Stimulated activated CD4-positive, alpha-beta T cell treated with anti-CD3 and anti-CD28 coated beads, Interleukin-15, amount 100 ng/mL, for 1 hour (primary cell): ENCODE measurements at places on chromosomes 4 and X.

DNA sequence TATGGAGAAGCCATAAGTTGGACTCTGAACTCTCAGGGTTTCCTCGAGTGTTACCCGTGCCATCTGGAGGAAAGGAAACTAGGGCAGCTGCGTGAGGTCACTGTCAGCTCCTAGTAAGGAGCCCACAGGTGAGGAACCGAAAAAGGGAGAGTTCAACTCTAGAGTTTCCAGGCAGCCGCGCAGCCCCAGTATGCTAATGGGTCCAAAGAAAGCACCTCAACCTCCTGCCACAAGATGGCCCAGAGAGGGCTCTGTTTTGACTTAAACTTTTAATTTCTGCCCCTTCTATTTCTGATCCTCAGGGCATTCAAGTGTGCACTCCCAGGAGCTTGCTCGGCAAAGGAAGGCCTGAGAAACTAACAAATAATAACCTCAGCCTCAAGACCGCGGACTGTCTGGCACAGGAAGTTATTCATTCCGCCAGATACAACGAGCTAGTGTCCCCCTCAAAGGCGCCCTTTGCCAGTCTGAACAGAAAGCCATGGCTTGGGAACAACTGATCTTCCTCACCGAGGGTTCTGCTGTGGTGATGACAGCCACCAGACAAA is 13.9 kb downstream of the SCARB2 start:
- no peak for DNase-seq

DNA sequence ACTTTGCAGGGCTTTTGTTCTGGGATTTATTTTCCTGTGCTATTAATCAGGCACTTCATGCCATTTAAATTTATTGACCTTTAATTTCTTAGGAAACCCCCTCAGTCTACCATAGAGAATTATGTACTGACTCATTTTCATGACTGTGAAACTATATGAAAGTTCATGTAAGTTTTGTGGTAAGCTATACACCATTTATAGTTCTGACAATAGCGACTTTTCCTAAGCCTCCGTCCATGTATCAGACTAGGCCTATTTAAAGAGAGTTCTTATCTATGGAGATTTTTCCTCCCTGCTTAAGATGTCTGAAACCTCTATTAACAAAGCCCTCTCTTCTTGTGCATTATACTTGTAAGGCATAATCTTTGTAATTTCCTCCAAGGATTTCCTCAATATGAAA is 111.6 kb downstream of the AFF2 start:
- DNase-seq: no peak

DNA sequence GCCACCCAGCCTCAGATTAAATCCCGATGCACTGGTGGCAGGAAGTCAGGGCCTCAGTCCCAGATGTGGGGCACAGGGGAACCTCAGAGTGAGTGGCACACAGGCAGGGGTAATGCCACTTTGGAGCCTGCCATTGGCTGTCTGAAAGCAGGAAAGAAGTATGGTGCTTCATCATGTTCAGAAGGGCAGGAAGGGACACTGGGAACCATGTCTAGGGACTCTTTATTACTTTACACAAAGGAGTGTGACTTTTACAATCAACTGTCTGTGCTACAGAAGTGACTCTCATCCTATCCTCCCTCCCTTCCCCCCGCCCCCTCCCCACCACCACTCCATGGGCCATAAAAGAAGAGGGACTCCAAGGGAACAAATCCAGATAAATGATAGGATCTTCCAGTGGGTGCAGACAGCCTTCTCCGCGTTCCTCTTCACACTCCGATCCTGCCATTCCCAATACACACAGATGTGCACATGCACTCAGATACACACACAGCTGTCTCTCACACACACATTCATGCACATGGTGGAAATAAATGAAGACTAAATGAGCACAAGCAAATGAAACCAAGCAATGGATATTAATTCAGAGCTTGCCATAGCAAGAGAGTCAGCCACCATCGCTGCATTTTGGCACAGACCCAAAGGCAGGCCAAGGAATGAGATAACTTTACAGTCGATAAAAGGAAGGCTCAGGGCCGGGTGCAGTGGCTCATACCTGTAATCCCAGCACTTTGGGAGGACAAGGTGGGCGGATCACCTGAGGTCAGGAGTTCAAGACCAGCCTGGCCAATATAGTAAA is 2.5 kb upstream of the TMEM154 start:
- DNase-seq: no peak

DNA sequence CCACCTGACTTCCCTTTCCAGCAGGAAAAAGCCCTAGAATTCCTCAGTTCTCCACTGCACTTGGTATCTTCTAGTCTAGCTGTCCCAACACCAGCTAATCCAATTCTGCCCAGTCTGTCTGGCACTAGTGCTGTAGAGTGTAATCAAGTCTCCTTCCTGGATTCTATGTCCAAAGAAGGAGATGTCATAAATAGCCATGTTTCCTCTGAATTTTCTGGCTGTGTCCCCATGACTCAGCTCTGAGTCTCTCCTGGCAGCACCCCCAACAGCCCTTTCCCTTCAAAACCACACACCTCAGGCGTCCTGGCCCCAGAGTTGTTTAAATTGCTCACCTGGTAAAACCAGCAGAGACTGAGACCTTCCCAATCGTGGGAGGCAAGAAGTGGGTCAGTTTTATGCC is 197.2 kb downstream of the GRXCR1 start:
- DNase-seq: no peak

DNA sequence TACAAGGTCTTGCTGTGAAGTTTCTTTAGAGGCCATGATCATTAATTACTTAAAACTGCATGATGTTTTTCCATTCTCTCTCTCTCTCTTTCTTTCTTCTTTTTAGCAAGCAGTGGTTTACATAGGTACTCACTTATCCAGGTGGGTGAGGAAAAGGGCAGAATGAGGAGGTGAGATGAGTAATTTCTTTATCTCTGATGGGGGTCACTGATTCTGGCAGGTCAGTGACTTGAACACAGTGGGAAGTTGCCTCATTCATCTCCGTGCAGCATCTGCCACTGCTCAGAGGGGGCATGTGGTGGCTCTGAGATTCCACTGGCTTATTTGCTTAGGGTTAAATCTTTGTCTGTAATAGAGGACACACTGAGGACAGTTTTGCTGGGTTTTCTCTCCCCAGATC is 62.6 kb downstream of the FAM114A1 start:
- DNase-seq: no peak

GRCh38 chrX:1323315-1323714 is 13.3 kb upstream of the IL3RA start:
- peak; percentile 14 for DNase-seq

GRCh38 chr4:102599886-102600285 is 98.7 kb downstream of the NFKB1 start:
- no peak for DNase-seq

GRCh38 chr4:149595500-149595899 is 220.1 kb downstream of the IQCM start:
- DNase-seq: no peak

- no peak for DNase-seq
These were observed 76.1 kb upstream of the EMCN start for GRCh38 chr4:100593935-100594334.

DNA sequence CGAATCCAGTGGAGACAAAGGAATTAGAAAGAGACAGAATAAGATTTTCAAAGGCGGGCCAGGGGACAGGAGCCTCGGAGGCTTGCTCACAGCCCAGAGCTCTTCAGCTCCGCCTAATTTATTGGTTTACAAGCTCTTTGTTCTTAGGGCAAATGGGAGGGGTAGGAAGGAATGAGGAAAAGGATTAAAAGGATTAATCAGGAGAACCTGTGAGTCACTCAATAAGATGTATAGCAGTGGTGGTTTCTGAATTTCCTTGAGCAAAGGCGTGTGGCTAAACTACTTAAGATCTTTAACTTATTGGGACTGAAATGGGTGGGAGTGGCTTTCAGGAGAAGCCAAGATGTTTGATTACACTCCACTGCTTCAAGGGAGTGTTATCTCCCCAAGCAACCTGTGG is 456.0 kb upstream of the SPANXN1 start:
- no peak for DNase-seq

DNA sequence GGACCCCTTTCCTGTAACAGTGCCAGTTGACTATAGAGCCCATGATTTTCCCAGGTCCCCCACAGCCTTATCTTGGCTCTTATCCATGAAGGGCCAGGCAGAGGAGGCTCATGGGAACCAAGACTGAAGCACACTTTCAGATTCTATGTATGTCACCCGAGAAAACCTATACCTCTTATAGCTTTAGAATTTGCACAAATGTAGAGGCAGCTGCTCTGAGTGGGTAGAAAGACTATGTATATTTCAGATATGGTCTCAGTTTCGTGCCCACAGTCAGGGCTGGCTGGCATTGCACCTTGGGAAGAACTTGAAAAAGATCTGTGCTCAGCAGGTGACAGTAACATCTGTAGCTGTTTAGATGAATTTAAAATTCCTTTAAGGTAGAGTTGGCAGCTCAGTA is 8.3 kb upstream of the LNX1 start:
- DNase-seq: no peak

DNA sequence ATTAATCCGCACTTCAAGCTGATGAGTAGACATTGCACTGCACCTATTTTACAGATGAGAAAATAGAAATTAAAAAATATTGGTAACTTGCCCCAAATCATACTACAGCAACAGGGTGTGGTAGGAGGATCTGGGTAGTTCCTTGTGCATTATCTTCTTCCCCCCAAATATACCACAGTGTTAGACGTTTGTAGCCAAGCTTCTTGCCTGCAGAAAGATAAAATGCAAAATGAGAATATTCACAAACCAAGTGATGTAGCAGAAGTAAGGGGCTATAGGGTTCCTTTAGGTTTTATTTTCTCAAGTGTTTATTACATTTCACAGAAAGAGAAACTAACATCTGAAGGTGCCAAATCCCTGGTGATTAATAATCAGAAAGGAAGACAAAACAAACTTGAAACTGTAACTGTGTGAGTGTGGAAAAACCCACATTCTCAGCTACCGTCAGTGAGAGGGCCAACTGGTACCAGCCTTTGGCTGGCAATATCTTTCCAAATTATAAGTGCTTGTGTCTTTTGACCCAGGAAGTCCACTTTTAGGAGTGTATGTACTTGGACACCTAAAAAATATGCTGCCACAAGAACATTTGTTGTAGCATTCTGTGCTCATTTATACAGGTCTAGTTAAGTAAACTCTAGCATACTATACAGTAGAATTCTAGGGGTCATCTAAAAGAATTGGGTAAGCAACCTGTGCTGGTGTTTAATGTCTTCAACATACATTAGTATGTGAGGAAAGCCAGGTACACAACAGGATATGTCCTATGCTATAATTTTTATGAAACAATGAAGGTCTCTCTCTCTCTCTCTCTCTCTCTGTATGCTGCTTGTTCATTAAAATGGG is 6.7 kb upstream of the CD38 start:
- DNase-seq: no peak

DNA sequence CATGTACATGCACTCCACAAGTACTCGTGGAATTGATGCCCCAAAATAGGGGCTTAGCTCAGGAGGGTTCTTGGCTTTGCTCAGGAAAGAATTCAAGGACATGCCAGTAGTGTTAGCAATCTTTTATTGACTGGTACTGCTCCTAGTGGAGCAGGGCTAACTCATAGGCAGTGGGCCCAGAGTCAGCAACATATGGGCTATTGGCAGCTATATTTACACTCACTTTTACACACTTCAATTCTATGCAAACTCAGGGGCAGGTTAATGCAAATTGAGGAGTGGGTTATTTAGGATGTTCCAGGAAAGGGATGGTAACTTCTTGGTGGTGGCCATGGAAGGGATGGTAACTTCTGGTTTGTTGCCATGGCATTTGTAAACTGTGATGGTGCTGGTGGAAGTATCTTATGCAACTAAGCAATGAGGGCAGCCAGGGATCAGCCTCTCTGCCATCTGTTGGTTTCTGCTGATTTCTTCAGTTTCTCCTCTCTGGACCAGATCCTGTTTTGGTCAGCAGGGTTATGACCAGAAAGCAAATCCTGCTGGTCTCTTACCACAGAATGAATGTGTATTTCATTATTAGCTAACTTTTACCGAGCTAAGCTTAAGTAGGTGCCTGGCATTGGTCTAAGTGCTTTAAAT is 69.2 kb upstream of the FAT1 start:
- no peak for DNase-seq

- DNase-seq: no peak
These were observed 191.0 kb upstream of the EMCN start for GRCh38 chr4:100708776-100709175.

- DNase-seq: no peak
These were observed 29.4 kb downstream of the SEC31A start for GRCh38 chr4:82861529-82861928.

GRCh38 chrX:18574591-18574990 is 97.3 kb downstream of the RS1 start:
- DNase-seq: no peak

GRCh38 chr4:42638993-42639392 is 17.9 kb downstream of the ATP8A1 start:
- no peak for DNase-seq

- no peak for DNase-seq
These were observed 30.2 kb upstream of the CCNG2 start for GRCh38 chr4:77126809-77127208.

DNA sequence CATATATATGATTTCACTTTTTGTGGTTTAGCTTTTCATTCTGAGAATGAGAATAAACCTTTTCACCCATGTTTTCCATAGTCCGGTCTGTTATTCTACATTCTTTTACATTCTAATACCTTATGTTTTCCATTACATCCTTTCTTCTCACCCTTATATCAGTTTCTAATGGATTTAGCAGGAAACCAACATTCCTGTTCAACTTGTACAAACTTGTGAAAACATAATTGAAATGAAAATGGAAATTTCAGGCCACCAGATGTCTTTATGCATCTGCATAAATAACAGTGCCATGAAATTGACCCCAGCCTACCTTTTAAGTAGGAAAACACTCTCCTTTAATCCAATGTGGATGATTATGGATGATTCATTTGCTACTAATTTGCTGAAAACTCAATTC is 494.8 kb upstream of the ZFP42 start:
- DNase-seq: no peak

DNA sequence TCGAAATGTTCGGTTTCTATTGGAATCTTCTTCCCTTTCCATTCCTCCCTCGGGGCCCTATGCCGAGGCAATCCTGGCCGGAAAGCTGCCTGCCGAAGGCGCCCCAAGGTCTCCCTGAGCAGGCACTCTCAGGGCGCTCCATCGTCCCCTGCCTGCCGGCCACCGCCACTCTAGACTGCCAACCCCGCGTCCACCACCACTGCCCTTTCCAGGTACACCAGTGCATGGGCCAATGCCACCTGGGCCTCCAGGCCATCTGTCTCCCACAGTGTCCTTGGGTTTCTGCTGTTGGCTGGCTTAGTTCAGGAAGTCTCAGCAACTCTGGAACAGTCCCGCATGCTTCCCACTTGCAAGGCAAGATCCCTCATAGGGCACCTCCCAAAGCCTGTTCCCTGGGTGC is 14.6 kb downstream of the CTAG1A start:
- DNase-seq: no peak

GRCh38 chr4:13478131-13478530 is 6.0 kb downstream of the RAB28 start:
- no peak for DNase-seq

DNA sequence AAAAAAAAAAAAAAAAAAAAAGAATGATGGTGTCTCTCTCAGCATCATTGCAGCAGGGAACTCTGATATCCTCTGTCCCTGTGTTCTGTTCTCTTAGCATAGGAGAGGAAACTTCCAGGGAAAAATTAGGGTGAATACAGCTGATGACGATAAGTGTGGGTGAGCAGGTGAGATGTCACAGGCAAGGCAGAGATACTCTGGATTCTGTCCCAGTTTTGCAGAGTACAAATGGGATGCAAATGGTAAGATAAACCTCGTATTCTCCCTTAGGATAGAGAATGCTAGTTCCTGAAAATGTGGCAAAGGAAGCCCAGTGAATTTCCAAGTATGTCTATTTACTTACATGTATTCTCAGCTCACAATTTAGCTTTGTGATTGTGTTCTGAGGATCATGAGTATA is 671.6 kb upstream of the BOD1L1 start:
- DNase-seq: no peak
